Activated T-cell treated with anti-CD3 and anti-CD28 coated beads for 48 hours (primary cell): ENCODE measurements at places on chromosomes 4 and X.

DNA sequence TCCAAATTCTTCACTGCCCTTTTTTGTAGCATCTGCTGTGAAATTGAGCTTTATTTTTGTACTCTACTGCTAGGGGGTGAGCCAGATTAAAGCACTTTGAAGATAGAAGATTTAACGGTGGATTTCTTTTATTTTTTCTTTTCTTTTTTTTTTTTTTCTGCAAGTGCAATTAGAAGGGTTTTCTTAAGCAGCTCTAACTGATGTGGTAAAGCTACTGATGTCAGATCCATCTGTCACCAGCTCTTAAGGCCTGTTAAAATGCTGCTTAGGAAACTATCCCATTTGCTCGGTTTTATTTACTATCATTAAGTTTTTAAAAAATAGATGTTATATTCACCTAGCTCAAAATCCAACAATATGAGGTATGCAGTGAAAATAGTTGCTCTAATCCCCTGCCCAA is 7.1 kb downstream of the NDUFA1 start:
- no peak for DNase-seq

GRCh38 chr4:153076861-153077260 is 127.4 kb upstream of the TRIM2 start:
- DNase-seq = no peak

DNA sequence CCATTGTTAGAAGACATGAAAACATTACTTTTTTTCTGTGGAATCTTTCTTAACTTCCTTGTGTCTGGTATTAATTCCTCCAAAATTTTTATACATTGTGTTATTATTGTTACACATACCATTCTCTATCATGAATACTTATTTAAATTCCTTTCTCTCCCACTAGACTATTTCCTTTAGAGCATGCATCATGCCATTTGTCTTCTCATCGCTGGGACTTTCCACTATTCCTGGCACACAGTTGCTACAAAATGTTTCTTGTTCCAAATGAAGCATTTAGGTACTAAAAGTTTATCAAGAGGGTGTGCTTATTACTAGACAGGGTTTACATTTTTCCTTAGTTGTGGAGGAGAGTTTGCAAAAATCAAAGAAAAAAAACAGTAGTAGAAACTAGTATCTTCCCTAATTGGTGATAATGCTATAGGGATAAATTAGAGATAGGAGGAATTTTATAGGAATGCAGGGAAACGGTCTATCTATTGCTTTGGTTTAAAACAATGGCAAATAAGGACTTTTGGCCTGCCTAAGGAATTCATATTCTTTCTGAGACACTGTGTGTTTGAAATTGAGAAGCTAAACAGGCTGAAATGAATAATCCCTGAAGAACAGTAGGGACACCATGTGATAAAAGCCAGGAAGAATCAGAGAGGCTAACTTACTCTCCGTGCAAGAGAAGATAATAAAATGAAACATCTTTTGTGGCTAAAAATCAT is 187.5 kb upstream of the TBC1D9 start:
- DNase-seq = no peak

DNA sequence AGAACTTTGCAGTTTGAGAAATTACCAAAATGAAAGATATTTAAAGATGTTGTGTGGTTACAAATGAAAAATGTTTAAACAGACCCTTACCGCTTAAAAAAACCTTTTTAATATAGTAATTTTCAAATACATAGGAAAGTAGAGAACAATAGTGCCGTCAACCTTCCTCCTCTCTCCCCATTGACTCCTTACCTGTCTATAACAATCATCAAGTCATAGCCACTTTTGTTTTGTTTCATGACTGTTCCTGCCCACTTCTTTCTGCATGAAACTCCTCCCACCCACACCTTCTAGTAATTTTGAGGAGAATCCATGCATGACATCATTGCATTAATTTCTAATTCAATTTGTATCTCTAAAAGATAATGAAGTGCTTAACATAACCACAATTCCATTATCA is 76.5 kb upstream of the ATP8A1 start:
- no peak for DNase-seq

DNA sequence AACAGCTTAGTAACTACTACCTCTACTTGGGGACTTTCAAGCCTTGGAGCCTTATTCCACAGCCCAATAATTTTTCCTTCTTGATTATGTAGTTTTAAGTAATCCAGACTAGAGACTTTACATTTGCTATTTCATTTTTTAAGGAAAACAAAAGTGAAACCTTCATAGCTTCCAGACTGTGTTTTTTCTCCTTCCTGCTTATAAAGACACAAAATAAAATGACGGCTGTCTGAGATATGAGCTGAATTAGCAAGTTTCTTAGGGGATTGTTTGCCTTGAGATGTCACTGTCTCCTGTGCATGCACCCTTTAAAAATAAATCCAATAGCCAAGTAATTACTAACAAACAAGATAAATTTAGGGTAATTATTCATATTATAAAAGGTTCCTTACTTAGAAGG is 78.8 kb upstream of the PACRGL start:
- DNase-seq = no peak

DNA sequence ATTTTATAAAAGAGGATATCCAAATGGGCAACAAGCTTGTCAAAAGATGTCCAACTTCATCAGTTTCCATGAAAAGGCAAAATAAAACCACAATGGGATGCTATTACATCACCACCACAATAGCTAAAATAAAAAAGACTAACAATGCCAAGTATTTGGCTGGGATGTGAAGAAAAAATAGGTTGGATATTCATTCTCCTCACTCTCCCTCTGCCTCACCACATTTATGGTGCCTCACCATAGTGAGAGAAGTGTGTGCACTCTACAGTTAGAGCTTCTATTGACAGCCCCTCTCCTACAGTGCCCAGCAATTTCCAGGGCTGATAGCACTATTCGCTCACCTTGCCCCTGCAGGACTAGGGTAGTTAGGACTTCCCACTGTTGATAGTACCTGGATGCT is 25.5 kb downstream of the VEGFC start:
- no peak for DNase-seq

- no peak for DNase-seq
These were observed 118.6 kb upstream of the PLAC1 start for GRCh38 chrX:134776850-134777370.

- DNase-seq = no peak
These were observed 22.6 kb downstream of the LAMP2 start for GRCh38 chrX:120446498-120446897.

GRCh38 chr4:134160211-134160610 is 41.4 kb downstream of the PABPC4L start:
- DNase-seq = no peak

- DNase-seq = no peak
These were observed 81.9 kb upstream of the SCML1 start for GRCh38 chrX:17655211-17656034.

DNA sequence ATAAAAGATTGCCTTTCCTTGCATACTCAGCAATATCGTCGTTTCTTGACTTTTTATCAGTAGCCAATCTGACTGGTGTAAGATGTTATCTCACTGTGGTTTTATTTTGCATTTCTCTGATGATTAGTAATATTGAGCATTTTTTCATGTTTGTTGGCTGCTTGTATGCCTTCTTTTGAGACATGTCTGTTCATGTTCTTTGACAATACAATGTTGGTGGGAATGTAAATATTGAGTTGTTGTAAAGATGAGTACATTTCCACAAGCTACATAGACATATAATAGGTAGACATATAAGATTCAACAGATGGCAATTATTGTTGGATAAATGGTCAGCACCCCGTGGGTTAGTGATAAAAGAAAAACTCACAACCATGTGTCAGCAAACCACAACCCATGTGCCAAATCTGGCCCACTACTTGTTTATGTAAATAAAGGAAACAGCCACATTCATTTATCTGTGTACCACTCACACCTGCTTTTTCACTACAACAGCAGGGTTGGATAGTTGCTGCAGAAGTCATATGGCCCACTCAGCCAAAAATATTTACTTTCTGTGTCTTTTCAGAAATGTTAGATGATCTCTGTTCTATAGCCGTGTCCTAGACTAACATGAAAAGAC is 153.1 kb upstream of the VCX start:
- no peak for DNase-seq

DNA sequence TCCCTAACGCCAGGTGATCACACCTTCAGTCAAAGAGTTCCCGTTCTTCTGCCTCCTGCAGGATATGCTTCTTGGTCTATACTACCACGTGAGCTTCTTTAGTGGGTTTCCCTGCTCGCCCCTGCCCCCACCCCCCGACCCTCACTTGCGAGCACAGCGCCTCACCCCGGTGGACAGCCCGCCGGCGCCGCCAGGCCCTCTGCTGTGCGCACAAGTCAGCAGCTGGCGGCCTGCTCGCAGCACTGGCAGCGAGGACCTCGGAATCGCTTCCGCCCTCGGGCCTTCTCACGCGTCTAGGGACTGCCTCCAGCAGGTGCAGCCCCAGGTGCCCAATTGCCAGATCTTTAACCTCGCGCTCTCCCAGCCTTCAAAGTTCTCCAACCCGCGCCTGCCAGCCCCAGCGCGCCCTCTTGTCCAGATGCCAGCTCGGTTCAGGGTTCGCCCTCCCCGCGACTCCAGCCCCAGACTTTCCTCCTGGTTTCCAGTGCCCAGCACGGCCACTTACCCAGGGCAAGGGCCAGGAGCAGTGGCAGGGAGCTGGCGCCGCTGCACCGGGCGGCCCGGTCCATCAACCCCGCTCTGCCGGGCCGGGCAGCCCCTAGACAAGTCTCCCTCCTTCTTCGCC is 454 bp downstream of the BTC start:
- no peak for DNase-seq

DNA sequence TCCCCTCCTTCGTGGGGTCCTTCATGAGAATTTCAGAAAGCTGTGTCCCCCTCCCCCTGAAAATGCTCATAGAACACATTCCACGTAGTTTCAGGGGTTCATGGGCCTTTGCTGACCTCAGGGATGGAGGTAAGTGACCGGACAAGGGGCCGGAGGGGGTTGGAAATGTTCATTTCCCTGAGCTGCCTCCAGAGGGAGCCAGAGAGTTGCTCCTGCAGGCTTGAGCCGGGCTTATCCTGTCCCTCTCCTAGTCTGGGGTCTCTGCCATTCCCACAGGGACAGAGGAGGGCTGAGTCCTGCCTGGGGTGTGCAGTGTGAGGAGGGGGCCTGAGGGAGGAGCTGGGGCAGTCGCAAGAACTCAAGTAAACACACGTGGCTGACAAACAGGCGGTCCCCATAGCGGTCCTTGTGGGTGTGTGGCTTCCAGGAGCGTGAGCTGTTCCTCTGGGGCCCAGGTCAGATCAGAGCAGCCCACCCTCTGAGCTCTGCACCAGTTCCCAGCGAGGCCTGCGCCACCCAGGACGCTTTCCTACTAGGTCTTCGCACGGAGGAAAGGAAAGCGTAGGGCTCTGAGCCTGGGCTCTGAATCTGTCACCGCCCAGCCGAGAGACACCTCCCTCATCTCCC is 62.5 kb downstream of the WFS1 start:
- DNase-seq = no peak

DNA sequence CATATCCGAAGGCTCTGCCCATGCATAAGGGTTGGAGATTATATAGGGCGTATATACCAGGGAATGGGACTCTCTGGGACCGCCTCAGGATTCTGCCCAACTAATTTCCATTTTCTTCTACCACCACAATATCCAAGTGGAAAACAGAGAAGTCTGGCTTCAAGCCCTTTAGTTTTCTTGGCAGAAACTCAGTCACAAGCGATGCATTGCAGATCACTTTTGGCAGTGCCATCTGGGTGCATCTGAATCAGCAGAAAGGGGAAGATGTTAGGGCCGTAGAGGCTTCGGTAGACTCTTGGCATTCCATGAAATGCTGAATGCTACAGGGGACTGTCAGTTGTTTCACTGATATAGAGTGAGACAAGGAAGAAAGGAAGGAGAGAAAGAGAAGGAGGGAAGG is 94.1 kb upstream of the FAM9B start:
- no peak for DNase-seq

GRCh38 chrX:122203399-122203798 is 980.7 kb upstream of the GRIA3 start:
- DNase-seq = no peak

DNA sequence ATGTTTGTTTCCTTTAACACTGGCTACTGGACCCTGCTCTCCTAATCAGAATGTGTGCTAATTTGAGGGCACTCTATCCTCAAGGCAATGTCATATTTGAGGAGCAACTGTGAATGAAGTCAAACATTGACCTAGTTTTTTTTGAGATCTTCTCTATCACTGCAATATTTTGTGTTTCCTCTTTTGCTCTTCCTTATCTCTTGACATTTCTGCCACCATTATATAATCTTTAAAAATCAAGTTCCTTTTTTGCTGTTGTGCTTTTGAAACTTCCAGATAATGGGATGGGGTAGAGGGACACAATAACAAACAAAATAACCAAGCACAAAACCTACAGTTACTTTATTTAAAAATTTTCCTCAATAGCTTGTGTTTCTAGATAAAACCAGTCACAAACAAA is 7.4 kb upstream of the WDFY3 start:
- DNase-seq = no peak

DNA sequence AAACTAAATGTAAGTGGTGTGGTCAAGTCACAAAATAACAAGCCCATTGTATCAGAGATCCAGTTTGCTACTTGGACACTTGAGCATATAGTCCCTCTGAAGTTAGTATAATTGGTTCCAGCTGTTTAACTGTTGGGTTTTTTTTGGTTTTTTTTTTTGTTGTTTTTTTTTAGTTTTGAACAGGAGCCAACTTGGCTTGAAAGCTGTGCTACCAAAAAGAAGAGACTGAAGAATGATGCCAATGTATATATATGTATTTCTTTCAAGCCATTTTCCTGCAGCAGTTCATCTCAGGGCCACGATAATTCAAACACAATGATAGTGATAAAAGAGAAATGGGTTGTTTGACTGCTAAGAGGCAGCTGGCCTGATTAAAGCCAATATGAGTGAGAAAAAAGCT is 138.3 kb downstream of the PCDH18 start:
- no peak for DNase-seq

DNA sequence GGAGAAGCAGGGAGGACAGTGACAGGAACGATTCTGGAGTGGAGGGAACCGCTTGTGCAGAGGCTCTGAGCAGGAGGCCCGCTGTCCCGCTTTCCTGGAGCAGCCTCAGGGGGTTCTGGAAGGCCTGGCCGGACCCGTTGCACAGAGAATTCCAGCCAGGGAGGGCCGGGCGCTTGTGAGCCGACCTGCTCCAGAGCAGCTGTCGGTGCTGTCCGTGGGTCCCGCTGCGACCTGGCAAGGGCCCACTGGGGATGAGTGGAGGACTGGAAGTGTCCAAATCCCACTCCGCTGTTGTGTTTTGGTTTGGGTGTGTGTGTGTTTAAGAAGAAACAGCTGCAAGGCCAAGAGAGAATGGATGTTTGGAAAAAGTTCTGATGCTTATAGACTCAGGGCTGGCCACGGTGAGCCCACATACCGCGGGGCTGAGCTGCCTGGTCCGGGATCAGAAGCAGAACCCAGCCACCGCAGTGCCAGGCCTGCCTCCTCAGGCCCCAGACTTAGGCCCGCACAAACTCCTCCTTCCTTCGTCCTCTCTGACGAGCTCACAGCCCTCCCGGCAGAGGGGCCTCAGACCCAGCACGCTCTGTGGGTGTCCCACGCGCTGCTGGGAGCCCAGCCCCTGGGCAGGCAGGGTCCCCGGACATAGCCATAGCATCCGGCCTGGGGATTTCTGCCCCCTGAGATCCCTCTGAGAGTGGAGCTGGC is 73.9 kb downstream of the HTRA3 start:
- no peak for DNase-seq

DNA sequence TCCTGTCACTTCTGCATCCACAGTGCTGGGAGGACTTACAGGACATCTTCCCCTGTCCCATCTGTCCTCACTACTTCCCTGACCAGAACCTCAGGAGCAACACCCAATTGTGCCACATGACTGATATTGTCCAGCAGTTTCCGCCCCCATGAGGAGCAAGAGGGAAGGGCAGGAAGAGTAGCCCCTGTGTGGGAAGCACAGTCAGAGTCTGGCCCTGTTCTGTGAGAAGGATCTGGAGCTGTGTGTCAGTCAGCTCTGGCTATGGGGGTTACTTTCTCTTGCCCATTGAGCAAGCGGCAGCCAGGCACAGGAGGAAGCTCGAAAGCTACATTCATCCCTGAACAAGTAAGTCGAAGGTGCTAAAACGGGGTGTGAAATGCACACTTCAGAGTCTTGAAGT is 14.8 kb upstream of the TRIM60 start:
- no peak for DNase-seq
